Posterior cingulate gyrus (tissue), 11 donors: ENCODE measurements at places on chromosomes 3 and 15.

DNA sequence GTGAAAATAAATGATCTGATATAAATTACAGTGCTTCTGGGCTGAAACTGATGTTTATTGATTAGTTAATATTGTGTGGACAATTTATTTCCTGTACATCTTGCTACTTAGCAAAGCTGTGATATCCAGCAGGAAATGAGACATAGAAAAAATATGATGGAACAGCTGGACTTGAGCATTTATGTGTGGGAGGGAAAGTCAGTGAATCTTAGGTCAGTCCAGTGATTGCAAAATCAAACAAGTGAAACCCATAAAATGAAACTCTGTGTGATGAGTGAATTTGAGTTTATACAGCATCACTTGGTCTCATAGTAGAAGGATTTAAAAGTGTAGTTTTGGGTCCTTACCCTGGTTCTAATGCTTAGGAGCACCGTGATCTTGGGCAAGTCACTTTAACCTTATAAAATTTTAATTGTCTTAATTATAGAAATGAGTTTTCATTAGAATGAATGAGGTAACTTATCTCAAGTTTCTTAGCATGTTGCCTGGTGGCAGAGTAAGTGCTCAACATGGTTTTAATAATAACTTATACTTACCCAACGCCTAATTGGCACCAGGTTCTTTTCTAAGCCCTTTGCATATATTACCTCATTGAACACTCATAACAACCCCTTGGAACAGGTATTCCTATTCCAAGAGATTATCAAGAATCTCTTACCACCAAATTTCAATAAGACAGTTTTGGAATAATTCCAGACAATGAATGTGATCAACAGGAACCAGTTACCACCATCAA lies 194.6 kb downstream of the ADAMTSL3 start:
- DNase-seq, result no peak

DNA sequence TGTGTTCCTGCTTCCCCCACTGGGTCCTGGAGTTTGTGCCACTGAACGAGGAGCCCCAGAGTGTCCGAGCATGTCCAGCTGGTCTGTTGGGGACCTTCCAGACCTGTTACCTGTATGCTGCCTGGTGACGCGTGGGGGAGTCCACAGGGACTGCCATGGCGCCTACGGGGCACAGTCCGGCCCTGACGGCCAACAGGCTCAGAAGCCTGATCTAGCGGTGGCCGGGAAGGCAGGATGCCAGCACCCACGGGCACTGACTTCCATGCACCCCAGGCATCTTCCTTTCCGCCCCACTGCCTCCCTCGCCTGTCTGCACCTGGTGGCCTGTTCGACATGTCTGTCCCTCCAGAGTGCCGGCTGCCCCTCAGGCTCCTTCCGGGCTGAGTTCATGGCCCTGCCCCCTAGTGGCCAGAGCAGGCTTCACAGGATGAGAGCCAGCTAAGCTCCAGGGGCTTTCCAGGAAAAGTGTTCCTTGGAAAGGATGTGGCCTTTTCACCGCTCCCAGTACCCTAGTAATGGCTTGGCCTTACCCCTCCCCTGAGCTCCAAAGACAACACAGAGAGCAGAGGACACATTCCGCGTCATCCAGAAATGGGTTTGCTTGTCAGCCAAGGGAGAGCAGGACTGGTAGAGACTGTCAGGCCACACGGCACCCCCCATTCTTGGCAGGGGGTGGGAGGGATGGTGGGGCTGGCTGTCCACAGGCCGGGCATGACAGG lies 35.7 kb downstream of the NGRN start:
- peak; percentile 30 for DNase-seq

DNA sequence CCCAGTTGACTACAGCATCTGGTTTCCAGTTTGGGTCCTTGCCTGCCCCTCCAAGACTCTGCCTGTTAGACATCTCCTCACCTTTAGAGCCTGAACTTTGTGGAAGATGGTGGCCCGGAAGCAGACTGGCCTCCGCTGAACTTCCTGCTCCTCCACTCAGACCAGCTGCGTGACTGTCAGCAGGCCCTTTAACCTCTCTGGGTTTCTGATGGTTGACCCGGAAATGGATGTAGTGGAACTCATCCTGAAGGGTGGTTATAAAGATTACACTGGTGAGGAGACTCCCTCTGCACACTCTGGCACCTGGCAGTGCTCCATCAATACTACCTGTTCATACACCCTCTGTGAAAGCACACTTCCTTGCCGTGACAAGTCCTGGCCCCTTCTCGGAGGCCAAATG lies 151.9 kb upstream of the TLE3 start:
- no peak for DNase-seq

- no peak for DNase-seq
Measured at GRCh38 chr3:153768561-153769469, 352.4 kb upstream of the ARHGEF26 start.

GRCh38 chr15:64774629-64775493 lies 528 bp downstream of the RBPMS2 start:
- no peak for DNase-seq

DNA sequence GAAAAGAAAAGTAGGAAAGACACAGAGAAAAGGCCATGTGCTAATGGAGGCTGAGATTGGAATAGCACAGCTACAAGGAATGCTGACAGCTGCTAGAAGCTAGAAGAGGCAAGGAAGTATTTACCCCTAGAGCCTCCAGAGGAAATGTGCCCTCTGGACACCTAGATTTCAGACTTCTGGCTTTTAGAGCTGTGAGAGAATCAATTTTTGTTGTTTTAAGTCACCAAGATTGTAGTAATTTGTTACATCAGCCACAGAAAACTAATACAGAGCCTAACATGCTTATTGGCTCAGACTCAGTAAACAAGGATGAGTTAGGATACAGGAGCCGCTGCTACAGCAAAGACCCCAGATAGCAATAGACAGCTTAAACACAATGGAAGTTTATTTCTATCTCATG lies 33.1 kb upstream of the GLCE start:
- no peak for DNase-seq

DNA sequence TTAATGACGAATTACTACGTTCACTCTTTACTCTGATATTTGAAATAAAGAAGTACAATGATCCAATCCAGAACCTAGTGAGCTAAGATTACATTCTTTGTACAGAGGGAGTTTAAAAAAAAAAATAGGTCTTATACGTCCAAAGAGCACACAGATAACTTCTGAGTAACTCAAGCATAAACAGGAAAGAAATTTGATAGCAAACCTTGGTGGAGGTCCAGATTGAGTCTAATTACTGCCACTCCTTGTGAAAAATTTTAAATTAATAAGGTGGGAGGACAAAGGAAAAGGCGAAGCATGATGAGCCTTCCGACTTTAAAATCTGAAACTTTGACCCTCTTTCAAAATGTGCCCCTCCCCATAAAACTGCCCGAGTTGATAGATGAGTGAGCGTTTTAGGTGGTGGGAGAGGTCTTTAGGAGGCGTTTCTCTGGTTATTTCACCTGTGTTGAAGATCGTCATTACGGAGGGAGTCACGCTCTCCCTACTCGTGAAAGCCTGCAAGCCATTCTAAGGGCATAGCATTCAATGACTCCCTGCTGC lies 127.0 kb upstream of the ROBO2 start:
- no peak for DNase-seq

GRCh38 chr3:187079090-187080022 lies 59.9 kb downstream of the RPL39L start:
- no peak for DNase-seq

DNA sequence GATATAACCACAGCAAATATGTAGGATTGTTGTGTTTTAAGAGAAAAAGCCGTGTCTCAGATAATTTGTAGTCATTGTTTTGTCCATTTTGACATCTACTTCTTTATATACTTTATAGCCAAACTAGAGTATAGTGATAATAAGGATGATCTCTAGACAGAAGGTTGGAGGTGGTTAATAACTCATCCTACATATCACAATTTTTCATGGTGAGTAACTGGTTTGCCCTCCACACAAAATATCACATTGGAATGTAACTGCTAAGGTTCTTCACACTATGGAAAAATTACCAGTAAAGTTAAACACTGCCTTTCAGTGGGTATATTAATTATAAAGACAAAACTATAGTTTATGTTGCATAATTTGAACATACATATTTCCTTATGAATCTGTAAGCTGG lies 380.7 kb downstream of the LPP start:
- no peak for DNase-seq

DNA sequence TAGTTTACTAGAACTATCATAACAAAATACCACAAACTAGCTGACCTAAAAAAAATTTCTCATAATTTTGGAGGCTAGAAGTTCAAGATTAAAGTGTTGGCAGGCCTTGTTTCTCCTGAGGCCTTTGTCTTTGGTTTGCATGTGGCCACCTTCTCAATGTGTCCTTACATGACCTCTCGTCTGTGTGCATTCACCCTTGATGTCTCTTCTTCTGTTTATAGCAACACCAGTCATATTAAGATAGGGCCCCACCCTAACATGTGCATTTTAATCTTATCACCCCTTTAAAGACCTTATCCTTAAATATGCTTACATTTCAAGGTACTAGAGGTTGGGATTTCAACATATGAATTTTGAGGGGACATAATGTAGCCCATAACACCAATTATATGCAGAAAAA lies 177.0 kb downstream of the ZBBX start:
- DNase-seq, result no peak

GRCh38 chr3:134708671-134709070 lies 57.8 kb upstream of the KY start:
- DNase-seq, result no peak
